Mammary epithelial cell (primary cell): ENCODE measurements at places on chromosomes 5 and 9.

DNA sequence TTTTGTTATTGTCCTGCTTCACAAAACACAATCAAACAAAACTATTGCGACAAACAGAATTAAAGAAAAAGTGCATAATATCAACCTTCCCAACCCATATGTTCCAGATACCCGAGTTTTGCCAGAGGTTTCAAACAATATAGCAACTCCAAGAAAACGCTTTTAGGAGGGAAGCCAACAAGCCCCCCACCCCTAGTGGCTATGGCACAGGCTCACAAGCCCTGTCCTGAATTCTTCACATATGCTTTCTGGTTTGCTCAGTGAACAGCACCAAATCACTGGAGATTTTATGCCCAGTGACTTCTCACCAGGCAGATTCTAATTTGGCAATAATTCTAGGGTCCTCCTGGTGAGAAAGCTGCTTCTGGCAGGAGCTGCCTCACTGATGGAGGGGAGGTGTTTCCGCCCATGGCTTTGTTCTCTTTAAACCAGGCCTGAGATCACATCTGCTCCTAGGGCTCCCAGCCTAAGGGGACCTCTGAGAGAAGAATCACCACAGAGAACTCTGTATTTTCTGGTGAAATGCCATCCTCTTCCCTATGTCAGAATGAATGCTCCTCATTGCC, 1982.4 kb downstream of the EFNA5 start:
- no peak for DNase-seq

GRCh38 chr9:113828221-113828620, 47.9 kb upstream of the ZNF618 start:
- DNase-seq: no peak

DNA sequence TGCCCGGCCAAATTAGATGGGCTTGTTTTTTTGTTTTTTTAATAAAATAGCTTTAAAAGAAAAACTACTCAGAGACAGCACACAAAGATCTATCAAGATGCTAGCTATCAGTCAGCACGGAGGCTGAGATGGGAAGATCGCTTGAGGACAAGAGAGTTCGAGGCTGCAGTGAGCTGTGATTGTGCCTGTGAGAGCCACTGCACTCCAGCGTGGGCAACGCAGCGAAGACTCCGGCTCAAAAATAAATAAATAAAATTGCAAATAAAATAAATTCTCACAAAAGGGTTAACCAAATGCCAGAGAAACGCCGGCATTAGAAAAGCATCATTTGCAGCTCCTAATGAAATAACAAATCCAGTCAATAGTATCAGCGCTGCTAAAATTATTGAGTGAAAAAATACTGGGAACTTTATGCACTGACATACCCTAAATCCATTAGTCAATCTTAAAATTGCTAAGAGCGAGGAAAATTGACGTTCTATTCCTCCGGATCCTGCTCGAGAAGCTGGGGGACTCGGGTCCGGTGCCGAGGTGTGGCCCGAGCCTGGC, 681 bp downstream of the CPLANE1 start:
- DNase-seq: peak; percentile 5

- DNase-seq: no peak
Measured at GRCh38 chr5:32851559-32852173, 140.5 kb downstream of the NPR3 start.

- peak; percentile 25 for DNase-seq
Measured at GRCh38 chr9:114225561-114226212, 70.3 kb downstream of the COL27A1 start.

DNA sequence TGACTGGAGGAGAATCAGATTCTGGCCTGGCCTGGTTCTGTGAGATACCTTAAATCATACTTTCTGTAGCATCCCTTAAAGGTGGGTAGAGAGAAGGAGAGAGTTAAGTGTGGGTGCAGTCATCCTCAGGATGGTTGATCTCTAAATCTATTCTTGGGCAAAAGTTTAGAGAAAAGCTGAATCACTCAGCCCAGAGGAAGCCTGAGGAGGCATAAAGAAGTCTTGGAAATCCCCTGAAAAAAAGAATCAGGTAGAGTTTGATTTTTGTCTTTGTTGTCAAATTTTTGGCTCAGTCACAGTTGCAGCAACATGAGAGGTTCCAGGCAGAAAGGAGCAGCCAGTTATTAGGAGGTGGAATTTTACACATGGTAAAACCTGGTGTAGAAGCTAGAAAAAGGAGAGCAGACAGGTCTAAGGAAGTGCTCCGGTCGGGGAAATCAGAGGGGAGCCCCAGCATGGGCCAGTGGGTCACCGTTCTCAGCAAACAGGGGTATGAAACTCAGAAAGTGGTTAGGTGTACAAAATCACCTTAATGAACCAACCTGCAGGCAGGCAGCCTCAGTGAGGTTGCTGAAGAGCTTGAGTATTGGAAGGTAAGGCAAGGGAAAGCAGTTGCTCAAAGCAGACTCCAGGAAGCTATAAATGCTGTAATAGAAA, 116.2 kb upstream of the CNTLN start:
- peak; percentile 4 for DNase-seq

GRCh38 chr9:5499889-5500398, 10.4 kb upstream of the PDCD1LG2 start:
- no peak for DNase-seq
